Astrocyte (in vitro differentiated cells and primary cell): ENCODE measurements at places on chromosomes 6 and 20. TPM values are rescaled to one million over a fixed set of nuclear protein-coding genes. Genes with fewer than 3 reads are reported as not detected.

DNA sequence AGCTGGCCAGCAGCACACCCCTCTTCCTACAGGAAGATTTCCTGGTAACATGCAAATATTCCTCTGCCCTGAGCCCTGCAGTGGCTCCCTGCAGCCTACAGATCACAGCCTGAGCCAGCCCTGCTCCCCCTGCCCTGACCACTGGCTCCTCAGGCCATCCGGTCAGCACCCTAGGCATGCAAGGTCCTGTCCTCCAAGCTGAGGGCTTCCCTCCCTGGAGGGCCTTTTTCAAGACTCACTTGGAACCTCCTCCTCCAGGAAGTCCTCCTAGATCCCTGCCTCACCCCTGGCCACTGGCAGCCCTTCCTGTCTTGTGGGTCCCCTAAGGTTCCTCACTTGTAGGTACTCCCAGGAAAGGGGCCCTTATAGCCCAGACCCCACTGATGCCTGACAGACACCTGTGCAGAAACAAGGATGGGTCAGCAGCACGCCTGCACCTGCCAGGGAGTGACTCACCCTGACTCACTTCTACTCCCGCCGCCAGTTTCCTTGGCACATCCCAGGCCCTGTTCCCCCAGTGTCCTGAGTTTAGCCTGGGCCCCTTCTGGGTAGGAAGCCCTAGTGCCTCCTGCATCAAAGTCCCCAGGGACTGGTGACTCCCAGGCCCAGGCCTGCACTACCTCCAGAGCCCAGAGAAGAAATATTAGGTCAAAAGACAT, 3.2 kb downstream of the SLC4A11 start:
- no peak overlapping the region for H3K4me3 ChIP-seq
- no peak overlapping the region for H3K27ac ChIP-seq
- peaks cover 30% of the 10 kb centered on the region for H3K27me3 ChIP-seq
- H3K4me1 ChIP-seq = peaks cover 8% of the 10 kb centered on the region

GRCh38 chr20:17919149-17919548, 49.4 kb downstream of the SNX5 start:
- H3K36me3 ChIP-seq = no peaks in the 10 kb centered on the region
- H3K4me3 ChIP-seq = no peak overlapping the region
- H3K27me3 ChIP-seq = no peaks in the 10 kb centered on the region
- H3K27ac ChIP-seq = no peak overlapping the region
- no peak for DNase-seq

- no peak for DNase-seq
- peaks cover 4% of the 10 kb centered on the region for H3K4me1 ChIP-seq
- H3K27ac ChIP-seq = no peak overlapping the region
- no peaks in the 10 kb centered on the region for H3K36me3 ChIP-seq
These were observed 4.1 kb upstream of the TBC1D32 start for GRCh38 chr6:121338366-121338765.

- H3K27ac ChIP-seq = no peak overlapping the region
- peak; percentile 42 for DNase-seq
- peak overlapping the region; percentile 42 for H3K4me3 ChIP-seq
These were observed 722 bp downstream of the ISM1 start for GRCh38 chr20:13221673-13222318.

- no peak overlapping the region for H3K27ac ChIP-seq
- H3K27me3 ChIP-seq = no peaks in the 10 kb centered on the region
- peaks cover 24% of the 10 kb centered on the region for H3K4me1 ChIP-seq
- no peak overlapping the region for H3K4me3 ChIP-seq
- DNase-seq = no peak
These were observed 533.7 kb downstream of the QKI start for GRCh38 chr6:163948250-163948649.

DNA sequence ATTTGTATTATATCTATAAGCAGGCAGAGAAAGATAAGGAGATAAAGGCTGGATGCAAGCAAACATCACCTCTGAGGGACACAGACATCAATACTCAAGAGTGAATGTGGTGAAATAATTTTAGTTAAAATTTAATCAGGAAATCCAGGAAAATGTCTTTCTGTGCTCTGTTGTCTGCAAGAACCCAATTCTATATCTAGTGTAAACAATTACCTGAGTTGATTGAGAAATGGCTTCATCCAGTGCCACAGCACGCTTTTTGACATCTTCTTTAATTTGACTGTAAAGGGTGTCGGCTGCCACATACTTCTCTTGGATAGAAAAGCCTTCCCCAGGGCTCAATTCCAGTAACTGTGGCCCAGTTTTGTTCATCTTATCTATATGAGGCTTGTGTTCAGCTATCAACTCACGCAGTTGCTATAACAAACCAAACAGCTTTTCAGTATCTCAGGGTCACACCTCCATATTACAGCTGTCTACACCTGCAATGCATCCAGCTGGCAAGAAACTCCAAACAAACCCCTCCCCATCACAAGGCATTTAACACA, 131.6 kb downstream of the DST start:
- no peak overlapping the region for H3K27ac ChIP-seq
- H3K4me1 ChIP-seq = no peaks in the 10 kb centered on the region
- peaks cover 55% of the 10 kb centered on the region for H3K36me3 ChIP-seq
- no peak for DNase-seq
- no peaks in the 10 kb centered on the region for H3K27me3 ChIP-seq

DNA sequence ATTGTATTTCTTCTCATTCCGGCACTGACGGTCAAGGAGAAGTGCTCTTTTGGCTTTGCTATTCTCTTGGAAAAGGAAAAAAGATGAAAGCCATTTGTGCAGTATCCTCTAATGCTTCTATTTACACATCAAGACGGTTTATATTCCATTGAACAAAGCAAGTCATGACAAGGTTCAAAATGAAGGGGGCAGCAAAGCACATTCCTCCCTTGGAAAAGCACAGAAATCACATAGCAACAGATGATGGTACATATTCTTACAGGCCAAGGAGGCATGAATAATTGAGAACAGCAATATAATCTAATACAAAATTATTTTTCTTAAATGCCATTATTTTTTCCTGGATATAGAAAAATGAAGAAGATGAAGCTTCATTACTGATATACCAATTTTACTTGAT, 508.2 kb upstream of the JAG1 start:
- peaks cover 4% of the 10 kb centered on the region for H3K4me1 ChIP-seq
- DNase-seq = no peak
- no peaks in the 10 kb centered on the region for H3K27me3 ChIP-seq
- no peak overlapping the region for H3K27ac ChIP-seq
- H3K4me3 ChIP-seq = no peak overlapping the region

DNA sequence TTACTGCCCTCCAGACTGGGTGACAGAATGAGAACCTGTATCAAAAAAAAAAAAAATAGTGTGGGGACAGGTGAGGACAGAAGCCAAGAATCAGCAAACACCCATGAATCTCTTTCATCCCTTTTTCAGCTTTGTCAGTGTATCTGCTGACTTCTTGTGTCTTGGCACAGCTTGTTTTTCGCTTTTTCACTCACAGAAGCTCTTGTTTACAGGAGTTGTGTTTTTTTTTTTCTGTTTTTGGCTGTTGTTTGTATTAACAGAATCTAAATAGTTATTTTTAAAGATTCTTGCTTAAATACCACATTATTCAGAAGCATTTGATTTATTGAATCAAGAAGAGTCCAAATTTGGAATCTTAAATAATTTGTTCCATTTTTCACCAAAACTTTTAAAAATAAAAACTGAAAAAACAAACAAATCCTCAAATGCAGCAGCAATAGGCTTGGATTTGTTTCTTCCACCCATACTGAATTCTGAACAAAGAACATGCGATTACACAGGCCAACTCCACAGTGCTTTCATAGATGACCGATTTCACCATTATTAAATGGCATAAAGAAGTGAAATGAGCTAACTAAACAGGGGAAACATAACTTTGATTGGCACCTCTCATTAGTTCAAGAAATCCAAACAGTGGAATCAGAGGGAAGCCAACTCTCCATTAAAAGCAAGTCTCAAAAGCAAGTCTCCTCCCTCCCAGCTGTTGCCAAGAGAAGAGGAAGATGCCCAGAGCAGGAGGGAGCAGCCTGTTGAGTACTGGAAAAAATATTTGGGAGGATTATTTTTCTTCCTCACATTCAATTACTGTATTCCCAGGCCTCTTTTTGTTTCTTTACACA, 27.2 kb upstream of the GPR63 start:
- H3K27me3 ChIP-seq = peaks cover 2% of the 10 kb centered on the region
- H3K36me3 ChIP-seq = no peaks in the 10 kb centered on the region
- no peak overlapping the region for H3K27ac ChIP-seq
- DNase-seq = no peak

DNA sequence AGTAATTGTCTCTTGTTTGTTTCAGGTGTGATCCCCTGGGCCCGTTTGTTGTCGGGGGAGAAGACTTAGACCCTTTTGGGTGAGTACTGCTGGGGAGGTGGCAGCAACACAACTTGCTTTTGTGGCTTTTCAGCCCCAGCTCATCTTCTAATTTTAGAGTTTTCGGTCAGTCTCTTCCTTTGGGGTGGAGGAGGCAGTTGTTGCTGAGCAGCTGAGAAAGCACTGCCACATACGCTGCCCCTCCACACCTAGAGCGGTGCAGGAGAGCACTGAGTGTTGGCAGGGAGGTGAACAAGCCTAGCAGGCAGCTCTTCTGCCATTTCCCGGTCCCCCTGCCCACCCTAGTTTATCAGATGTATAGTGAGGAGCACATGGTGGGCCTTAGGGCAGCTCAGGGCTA, 21.7 kb downstream of the TMEM74B start:
- no peak overlapping the region for H3K4me3 ChIP-seq
- DNase-seq = no peak
- H3K36me3 ChIP-seq = peaks cover 28% of the 10 kb centered on the region

The TRIM10 gene
- not detected in 2 replicates for total RNA-seq

The RAET1L gene
- total RNA-seq = not detected in 2 replicates

The MEI4 gene
- 0.54 and 0.58 TPM in 2 replicates for total RNA-seq

The PSORS1C2 gene
- total RNA-seq = not detected in 2 replicates

The RNF8 gene
- total RNA-seq = 22.4 and 25.1 TPM in 2 replicates
